ENCODE measurements at places on chromosomes 12 and 14.

GRCh38 chr12:109329686-109330085 lies 18.0 kb upstream of the MYO1H start:
- H3K36me3 ChIP-seq: no peaks in the 10 kb centered on the region
- DNase-seq: no peak
- H3K4me3 ChIP-seq: no peak overlapping the region
- H3K27ac ChIP-seq: no peak overlapping the region
- H3K27me3 ChIP-seq: no peaks in the 10 kb centered on the region

GRCh38 chr12:66603461-66603860 lies 75.4 kb downstream of the GRIP1 start:
- DNase-seq: no peak
- H3K4me1 ChIP-seq: no peaks in the 10 kb centered on the region
- no peaks in the 10 kb centered on the region for H3K27me3 ChIP-seq
- no peak overlapping the region for H3K27ac ChIP-seq
- no peaks in the 10 kb centered on the region for H3K36me3 ChIP-seq

- no peak overlapping the region for H3K4me3 ChIP-seq
- H3K27me3 ChIP-seq: no peaks in the 10 kb centered on the region
- no peak for DNase-seq
- no peak overlapping the region for H3K27ac ChIP-seq
- no peaks in the 10 kb centered on the region for H3K36me3 ChIP-seq
Observed at GRCh38 chr14:59664741-59665140, 88.1 kb upstream of the CCDC175 start.

GRCh38 chr14:37232907-37233481 lies 35.3 kb downstream of the MIPOL1 start:
- no peaks in the 10 kb centered on the region for H3K4me1 ChIP-seq
- H3K27ac ChIP-seq: no peak overlapping the region
- no peak overlapping the region for H3K4me3 ChIP-seq
- no peaks in the 10 kb centered on the region for H3K27me3 ChIP-seq
- no peaks in the 10 kb centered on the region for H3K36me3 ChIP-seq

DNA sequence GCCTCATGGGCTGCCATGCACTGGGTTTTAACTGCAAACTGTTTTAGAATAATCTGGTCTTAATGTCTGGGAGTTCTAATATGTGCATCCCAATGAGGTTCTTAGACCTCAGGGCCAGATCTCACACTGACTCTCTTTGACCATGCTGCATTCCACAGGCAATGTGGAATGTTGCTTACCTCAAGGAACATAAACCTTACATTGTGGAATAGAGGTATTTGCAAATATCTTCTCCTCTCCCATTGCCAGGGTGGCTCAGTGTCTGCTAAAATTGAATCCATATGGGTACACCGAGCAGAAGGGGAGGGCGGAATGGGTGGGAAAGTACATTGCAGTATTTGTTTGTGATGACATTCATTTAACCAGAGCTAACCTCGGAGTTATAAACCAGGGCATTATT lies 78.6 kb downstream of the CHST11 start:
- no peak for DNase-seq
- no peak overlapping the region for H3K4me3 ChIP-seq
- no peaks in the 10 kb centered on the region for H3K27me3 ChIP-seq
- no peaks in the 10 kb centered on the region for H3K36me3 ChIP-seq

DNA sequence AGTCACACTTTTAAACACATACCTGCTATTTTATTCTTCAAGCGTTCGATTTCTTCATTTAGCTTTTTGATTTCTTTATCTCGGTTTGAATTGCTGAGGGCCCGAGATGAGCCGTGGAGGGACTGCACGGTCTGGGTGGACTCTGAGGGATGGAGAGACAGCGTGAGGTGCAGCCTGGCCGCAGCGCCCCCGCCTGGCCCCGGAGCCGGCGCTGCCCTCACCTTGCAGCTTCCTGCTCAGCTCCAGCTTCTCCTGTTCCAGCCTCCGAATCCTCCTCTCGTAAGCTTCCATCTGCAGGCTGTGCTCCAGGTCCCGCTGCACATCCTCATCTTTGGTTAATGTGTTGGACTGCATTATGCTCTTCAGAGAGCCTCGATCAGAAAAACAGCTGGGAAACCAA lies 53.2 kb downstream of the AMN start:
- H3K27me3 ChIP-seq: no peaks in the 10 kb centered on the region
- H3K4me3 ChIP-seq: no peak overlapping the region
- H3K36me3 ChIP-seq: peaks cover 9% of the 10 kb centered on the region

GRCh38 chr12:127205781-127206555 lies 1061.0 kb upstream of the TMEM132C start:
- H3K27ac ChIP-seq: no peak overlapping the region
- no peak for DNase-seq
- H3K36me3 ChIP-seq: no peaks in the 10 kb centered on the region
- H3K4me1 ChIP-seq: no peaks in the 10 kb centered on the region
- no peak overlapping the region for H3K4me3 ChIP-seq

DNA sequence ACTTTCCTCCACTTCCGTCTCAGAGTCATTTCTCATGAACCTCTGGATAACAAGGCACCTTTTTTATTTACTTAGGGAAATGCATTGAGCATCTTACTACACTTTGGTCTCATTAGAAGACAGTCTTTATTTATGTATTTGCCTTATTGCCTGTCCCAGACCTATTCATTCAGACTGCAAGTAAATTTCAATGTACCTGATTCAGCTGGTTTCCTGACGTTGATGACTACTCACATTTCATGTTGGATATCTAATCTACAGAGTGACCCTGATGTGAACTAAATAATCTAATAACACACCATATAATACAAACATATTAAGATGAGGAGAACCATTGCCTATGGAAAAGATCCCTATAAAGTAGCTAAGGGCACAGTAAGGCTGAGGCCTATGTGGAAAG lies 267.7 kb downstream of the SLC6A15 start:
- H3K36me3 ChIP-seq: no peaks in the 10 kb centered on the region
- H3K4me3 ChIP-seq: no peak overlapping the region
- DNase-seq: no peak
- no peaks in the 10 kb centered on the region for H3K27me3 ChIP-seq
- no peaks in the 10 kb centered on the region for H3K4me1 ChIP-seq

DNA sequence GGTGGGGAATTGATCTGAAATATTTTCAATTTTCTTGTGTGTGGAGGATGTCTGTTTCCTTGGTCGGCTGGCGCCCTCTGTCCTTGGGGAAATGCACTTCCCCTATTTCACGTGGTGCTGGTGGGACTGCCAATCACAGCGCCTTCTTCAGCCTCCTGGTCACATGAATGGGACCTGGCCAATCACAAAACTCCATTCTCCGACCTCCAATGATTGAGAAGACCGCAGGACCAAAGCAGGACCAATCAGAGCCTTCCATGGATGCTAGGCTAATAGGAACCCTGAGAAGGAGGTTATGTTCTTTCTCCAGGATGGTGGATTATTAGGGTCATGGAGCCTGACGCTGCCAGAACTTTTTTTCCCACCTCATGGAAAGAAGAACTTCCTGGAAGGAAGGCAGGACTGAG lies 188.7 kb downstream of the TTC8 start:
- no peak overlapping the region for H3K4me3 ChIP-seq
- no peaks in the 10 kb centered on the region for H3K27me3 ChIP-seq
- no peak for DNase-seq
- no peak overlapping the region for H3K27ac ChIP-seq
- H3K36me3 ChIP-seq: no peaks in the 10 kb centered on the region

- H3K4me3 ChIP-seq: no peak overlapping the region
- no peak overlapping the region for H3K27ac ChIP-seq
- H3K36me3 ChIP-seq: no peaks in the 10 kb centered on the region
- DNase-seq: no peak
- H3K4me1 ChIP-seq: no peaks in the 10 kb centered on the region
Observed at GRCh38 chr12:85603556-85603955, 232.7 kb downstream of the RASSF9 start.

DNA sequence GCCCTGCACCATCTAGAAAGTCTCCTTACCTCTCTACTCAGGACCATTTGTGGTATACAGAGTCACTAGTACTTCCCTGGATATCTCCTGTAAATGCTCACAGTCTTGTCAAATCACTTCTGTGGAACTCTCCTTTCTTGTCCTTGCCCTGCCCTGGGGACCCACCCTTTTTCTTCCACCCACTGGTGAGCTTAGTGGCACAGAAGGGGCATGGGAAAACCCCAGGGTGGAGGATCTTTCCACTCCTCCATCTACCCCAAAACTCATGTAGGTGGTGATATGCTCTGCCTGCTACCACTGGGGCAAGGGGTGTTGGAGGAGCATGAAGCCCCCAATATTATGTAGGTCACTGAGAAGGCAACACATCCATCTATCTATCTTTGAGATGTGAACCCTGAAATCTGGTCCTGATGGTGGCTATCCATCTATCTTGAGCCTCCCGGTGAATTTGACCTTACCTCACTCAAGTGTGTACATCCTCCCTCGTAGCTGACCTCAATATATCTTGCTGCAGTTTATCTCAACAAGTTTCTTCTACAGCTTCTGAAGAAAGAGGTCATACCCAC lies 943 bp downstream of the TESPA1 start:
- H3K27ac ChIP-seq: no peak overlapping the region
- no peaks in the 10 kb centered on the region for H3K27me3 ChIP-seq
- H3K36me3 ChIP-seq: no peaks in the 10 kb centered on the region
- H3K4me3 ChIP-seq: peak overlapping the region; percentile 20
- DNase-seq: no peak

GRCh38 chr12:42744539-42745182 lies 155.1 kb upstream of the PRICKLE1 start:
- no peaks in the 10 kb centered on the region for H3K36me3 ChIP-seq
- H3K27ac ChIP-seq: no peak overlapping the region
- H3K4me1 ChIP-seq: peaks cover 11% of the 10 kb centered on the region
- no peaks in the 10 kb centered on the region for H3K27me3 ChIP-seq
- no peak for DNase-seq
- no peak overlapping the region for H3K4me3 ChIP-seq

GRCh38 chr12:3803865-3804472 lies 51.1 kb upstream of the CRACR2A start:
- no peak for DNase-seq
- H3K27me3 ChIP-seq: no peaks in the 10 kb centered on the region

DNA sequence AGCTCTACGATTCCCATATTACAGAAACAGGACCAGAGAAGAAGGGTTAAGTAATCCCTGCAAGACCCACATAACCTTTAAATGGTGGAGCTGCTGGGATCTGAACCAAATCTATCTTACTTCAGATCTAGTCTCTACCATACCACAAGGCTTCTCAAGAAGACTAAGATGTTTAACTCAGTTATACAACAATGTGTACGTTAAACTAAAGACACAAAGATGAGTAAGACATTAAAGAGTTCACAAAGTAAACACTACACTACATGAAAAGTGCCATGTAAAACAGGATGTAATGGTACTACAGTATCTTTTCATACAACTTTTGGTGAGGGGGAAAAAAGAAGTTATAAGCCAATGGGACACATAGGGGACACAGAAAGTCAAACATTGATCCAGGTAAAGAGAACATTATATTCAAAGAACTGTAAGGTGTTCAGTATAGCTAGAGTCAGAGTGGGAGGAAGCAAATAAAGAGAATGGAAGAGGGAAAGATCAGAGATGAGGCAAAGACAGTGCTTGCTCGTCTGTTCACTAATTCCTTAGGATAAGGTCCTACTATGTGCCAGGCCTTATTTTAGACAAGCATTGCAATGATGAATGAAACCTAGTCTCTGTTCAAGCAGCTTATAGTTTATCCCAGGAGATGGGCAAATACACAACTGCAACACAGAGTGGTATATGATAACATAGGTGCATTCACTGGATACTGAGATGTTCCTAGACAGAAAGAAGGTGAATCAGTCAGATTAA lies 7.7 kb downstream of the TMED10 start:
- no peaks in the 10 kb centered on the region for H3K36me3 ChIP-seq
- no peak for DNase-seq
- no peaks in the 10 kb centered on the region for H3K27me3 ChIP-seq
- no peak overlapping the region for H3K27ac ChIP-seq
- peaks cover 10% of the 10 kb centered on the region for H3K4me1 ChIP-seq

DNA sequence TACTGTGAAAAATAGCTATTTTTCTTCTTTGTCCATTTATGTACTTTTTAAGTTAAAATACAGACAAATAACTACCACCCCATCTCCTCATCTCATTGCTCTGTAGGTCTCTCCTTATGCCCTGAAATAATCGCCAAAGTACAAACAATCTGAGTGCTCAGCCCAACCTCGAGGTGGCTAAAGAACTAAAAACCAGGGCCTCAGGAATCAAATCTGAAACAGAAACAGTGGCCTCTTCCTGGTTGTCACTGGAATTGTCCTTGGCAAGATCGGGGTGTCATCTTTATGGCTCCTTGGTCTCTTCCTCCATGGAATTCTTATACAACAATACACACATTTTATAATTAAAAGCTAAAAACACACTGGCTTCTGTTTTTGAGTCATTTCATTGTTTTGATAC lies 182.4 kb downstream of the ASCL1 start:
- no peak overlapping the region for H3K27ac ChIP-seq
- H3K4me1 ChIP-seq: no peaks in the 10 kb centered on the region
- DNase-seq: no peak
- H3K27me3 ChIP-seq: no peaks in the 10 kb centered on the region
- H3K36me3 ChIP-seq: no peaks in the 10 kb centered on the region

- H3K4me3 ChIP-seq: no peak overlapping the region
- no peak for DNase-seq
- H3K36me3 ChIP-seq: no peaks in the 10 kb centered on the region
- no peak overlapping the region for H3K27ac ChIP-seq
- H3K4me1 ChIP-seq: no peaks in the 10 kb centered on the region
Observed at GRCh38 chr12:103114296-103115055, 157.0 kb downstream of the ASCL1 start.

DNA sequence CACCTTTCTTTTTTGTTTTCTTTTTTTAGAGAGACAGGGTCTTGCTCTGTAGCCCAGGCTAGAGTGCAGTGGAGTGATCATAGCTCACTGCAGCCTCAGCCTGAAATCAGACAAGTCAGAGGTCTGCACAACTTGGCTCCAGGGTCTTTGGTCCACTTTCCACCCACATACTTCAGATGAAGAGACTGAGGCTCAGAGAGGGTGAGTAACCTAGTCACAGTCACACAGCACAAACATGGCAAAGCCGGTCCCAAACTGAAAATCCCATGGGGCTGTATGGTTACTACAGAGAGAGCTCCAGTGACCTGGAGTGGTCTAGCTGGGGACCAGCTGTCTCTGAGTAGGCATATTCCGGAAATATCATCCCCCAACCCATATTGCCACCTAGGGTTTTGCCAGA lies 19.2 kb downstream of the LHX5 start:
- H3K27me3 ChIP-seq: peaks cover 2% of the 10 kb centered on the region
- H3K4me1 ChIP-seq: no peaks in the 10 kb centered on the region
- no peaks in the 10 kb centered on the region for H3K36me3 ChIP-seq
- DNase-seq: no peak

DNA sequence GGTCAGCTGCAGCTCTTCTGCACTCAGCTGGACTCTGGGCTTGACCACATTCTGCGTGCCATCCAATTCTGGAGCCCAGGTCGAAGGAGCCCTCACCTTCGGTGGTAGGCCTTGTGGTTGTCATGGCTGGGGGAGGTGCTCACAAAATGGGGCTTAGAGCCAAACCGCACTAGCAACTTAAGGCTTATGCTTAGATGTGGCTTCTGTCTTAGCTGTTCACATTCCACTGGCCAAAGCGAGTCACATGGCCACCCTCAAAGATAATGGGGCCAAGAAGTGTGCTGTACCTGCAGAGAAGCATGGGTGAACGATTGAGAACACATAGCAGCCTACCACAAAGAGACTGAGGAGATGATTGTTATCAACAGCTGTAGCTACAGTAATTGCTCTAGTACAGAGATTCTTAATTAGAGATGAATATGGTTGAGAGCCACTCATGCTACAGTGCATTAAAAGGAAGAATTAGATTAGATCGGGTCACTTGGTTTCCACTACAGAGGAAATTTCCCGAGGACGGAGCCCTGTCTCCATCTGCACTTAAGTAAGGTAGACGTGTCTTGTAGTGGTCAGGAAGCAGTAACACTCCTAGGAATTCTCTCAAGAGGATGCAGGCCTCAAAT lies 334.6 kb upstream of the FKBP4 start:
- H3K4me1 ChIP-seq: no peaks in the 10 kb centered on the region
- no peak overlapping the region for H3K27ac ChIP-seq
- H3K36me3 ChIP-seq: peaks cover 6% of the 10 kb centered on the region
- no peaks in the 10 kb centered on the region for H3K27me3 ChIP-seq
- H3K4me3 ChIP-seq: no peak overlapping the region
